ENCODE measurements at places on chromosomes 11 and 22.

DNA sequence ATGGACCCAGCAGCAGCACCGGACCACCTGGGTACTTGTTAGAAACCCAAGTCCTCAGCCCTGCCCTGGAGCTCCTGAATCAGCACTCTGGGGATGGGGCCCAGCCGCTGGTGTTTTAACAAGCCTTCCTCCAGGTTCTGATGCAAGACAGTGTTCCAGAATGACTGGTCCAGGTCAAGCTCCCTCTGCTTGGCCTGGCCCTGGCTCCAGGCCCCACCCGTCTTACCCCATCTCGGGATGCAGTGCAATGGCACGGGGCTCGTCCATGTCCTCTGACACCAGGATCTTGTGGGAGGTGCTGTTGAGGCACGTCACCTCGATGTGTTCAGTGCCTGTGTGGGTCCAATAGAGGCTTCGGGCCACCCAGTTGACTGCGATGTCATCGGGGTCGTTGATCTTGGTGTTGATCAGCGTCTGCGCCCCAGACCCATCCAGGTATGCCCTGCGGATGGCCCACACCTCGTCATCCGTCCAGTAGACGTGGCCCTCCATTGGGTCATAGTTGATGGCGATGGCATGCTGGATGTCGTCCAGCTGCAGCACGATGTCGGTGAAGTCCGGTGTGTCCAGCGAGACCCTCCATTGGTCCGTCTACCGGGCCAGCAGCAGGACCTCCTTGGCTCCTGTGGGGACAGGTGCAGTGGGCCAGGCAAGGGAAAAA, 140.3 kb downstream of the CRYBB2 start:
- DNase-seq = no peak

- DNase-seq = no peak
Measured at GRCh38 chr11:9774109-9774508, 110.2 kb downstream of the SWAP70 start.

DNA sequence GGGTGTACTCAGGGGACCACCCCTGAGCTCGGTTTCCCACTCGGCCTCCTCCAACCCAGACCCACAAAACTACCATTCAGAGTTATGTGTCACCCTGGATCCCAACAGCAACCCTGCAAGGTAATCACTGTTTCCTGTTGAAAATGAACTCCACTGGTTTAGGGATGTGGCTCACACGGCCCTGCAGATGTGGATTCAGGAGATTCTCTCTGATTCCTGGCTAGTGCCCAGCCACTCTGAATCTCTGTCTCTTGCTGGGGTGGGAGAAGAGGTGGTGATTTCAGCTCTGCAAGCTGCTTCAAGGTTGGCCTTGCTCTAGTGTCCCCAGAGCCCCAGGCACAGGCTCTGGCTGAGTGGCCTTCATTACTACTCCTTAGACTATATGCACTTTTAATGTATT, 1231.6 kb downstream of the TBC1D22A start:
- no peak for DNase-seq

GRCh38 chr11:33690290-33691065, 10.1 kb downstream of the C11orf91 start:
- DNase-seq = no peak

DNA sequence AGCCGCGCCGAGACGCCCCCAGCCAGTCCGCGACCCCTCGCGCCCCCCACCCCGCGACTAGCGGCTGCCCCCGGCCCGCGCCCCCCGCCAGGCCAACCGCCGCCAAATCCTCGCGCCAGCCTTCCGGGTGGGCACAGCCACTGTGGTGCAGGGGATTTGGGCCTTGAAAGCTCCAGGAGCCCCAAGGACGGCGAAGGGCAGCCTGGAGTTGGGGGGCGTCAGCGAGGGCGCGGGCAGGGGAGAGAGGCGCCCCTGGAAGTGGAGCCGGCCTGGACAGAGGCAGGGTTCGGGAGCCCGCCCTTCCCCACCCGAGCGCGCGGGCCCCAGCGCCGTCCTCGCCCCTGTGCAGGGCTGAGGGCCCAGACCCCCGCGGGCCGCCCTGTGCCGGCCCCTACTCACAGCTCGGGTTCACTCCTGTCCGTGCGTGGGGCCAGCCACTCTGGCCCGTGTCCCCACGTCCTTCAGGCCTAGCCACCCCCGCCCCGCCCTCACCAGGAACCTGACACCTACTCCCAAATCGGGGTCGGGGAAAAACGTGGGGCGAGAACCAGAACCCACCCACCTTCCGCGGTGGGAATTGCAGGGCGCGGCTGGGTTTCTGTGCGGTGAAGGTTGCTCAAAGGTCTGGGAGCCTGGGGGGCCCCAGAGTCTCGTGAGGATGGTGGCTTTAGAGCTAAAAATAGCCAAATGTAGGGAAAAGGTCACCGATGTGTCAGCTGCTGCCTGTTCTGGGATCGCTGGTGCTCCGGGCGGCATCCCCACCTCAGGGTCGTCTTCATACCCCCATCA, at the start of gene CPT1B:
CPT1B (minus strand) TSS at position 441 of the 789 bp plus-strand sequence. CDS start 512 bp downstream, outside the sequence.
- no peak for DNase-seq

DNA sequence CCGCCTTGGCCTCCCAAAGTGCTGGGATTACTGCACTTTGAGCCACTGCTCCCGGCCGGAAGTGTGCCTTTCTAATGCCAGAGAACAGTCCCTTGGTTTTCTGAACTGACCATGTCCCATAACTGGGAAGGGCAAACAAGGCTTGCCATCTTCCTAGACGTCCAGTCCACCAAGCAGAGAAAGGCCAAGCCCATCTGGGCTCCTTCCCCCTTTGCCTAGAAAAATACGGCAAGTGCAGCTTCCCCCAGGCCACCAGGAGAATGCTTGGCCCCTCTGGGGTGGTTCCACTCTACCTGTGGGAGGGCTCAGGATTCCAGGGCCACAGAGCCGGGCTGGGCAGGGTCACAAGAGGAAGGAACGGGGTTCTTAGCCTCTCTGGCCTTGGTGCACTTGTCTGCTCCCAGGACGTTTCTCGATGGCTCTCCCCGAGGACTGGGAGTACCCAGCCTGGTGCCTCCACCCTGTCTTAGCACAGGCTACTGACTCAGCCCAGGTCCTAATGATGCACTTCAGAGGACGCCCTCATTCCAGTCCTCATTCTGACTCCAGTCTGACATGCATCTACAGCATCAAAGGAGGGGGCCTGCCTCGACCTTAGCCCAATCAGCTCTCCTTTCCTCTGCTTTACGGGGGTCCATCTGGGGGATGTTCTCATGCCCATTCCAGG, 1.2 kb downstream of the USP2 start:
- DNase-seq = no peak

- DNase-seq = no peak
Measured at GRCh38 chr11:131611322-131611721, 240.9 kb downstream of the NTM start.

DNA sequence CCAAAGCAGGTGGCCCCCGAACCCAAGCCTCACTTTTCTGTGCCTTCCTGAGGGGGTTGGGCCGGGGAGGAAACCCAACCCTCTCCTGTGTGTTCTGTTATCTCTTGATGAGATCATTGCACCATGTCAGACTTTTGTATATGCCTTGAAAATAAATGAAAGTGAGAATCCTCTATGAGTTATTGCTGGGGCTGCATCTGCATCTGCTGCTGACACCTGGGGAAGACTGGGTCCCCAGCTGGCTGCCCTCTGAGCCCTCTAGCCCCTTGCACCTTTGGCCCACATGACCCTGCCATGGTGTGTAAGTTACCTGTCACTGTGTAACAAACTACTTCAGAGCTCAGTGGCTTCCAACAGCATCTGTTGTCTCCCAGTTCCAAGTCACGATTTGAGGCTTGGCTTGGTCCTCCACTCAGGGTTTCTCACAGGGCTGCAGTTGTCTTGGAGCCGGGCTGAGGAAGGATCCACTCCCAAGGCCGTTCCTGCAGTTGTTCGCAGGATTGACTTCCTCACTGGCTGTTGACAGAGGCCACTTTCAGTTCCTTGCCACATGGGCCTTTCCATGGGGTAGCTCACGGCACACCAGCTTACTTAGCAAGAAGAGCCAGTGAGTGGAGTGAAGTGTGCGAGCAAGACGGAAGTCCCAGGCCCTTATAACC, 13.5 kb upstream of the UVRAG start:
- DNase-seq = peak; percentile 32

GRCh38 chr11:37666960-37667359, 1068.9 kb upstream of the RAG2 start:
- DNase-seq = no peak

DNA sequence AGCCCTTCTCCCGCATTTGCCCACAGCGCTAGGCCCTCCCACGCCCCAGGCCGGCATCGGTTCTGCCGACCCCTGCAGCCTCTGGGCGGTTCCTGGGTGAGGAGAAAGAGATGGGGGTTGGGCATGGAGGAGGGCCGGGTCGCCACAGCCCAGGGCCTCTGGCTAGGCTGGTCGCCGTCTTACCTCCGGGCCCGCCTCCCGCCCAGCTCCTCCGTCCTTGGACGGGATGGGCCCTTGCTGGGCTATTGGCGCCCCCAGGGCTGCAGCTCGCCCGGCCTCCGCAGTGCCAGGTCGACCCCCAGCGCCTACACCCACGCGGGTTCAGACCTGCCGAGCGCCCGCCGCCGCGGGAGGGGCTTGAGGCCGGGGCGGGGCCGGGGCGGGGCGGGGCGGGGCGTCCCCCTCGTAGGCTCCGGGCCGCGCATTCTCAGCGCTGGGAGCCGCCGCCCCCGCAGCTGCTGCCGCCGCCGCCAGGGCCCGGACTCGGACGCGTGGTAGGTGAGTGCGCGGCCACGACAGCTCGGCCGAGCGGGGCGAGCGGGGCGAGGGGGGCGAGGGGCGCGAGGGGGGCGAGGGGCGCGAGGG, at the start of gene CD151:
CD151 (plus strand) TSS at position 424 of the 585 bp plus-strand sequence. CDS start 3,118 bp downstream, outside the sequence.
- peak; percentile 47 for DNase-seq

- no peak for DNase-seq
Measured at GRCh38 chr11:134374891-134375550, 37.0 kb downstream of the B3GAT1 start.

GRCh38 chr22:42134100-42135020, 3.8 kb upstream of the CYP2D6 start:
- no peak for DNase-seq

- DNase-seq = no peak
Measured at GRCh38 chr11:8784954-8785353, 102.4 kb downstream of the RPL27A start.

DNA sequence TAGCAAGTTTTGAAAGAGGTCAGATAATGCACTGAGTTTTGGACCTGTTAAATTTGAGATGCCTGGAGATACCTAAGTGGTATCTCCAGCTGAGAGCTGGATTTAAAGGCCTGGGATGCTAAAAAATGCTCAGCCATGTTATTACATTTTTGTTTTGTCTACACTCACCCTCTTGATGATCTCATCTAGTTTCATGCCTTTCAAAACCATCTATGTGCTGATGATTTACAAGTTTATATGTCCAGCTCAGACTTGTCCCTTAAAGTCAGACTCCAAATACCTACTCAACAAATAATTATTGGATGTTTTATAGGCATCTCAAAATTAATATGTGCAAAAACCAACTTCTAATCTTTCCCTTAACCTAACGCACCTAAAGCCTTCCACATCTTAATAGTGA, 103.6 kb upstream of the OR9G4 start:
- DNase-seq = no peak

DNA sequence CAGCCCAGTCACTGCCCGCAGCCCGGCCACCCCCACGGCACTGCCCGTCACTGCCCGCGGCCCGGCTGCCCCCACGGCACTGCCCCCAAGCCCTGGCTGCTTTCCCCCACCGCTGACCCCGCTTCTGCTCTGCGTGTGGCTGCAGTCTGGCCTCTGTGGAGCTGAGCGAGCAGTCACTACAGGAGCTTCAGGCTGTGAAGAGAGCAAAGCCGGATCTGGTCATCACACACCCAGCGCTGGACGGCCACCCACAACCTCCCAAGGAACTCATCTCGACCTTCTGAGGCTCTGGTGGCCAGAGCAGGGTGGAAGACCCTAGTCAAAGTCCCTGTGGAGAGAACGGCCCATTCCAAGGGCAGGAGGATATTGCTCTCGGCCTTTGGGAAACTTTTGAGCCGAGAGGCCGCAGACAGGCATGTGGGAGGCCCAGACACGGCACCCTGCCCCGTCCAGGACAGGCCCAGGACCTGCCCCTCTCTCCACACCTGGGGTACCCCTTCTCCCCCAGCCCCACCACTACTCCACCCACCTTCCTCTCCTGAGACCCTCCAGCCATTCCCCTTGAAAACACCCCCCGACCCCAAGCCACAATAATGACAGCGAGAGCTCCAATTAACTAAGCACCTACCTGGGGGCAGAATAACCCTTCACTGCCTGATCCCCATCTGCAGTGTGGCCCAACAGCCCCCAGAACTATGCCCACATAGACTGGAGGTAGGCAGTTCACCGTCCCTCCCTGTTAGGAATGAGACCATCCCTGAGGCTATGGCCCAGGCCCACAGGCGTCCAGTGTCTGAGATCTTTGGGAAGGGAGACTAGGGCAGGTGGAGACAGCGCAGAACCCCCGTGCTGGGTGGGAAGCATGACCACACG, 3.7 kb upstream of the PGGHG start:
- DNase-seq = no peak

DNA sequence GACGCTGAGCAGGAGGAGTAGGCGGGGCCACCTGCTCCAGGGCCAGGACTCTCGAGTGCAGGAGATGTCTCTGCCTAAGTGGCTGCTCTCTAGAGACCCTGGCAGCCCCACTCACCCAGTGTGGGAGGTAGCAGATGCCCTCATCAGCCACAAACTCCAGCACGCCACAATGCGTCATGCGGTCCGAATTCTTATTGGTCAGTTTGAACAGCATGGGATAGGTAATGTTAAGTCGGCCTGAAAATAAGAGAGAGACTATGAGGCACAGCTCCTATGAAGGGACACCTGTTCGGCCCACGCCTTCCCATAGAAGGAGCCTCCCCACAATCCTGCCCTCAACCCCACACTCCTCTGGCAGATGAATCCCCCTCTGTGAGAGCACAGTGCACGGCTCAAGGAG, 7.4 kb downstream of the UFD1 start:
- no peak for DNase-seq

DNA sequence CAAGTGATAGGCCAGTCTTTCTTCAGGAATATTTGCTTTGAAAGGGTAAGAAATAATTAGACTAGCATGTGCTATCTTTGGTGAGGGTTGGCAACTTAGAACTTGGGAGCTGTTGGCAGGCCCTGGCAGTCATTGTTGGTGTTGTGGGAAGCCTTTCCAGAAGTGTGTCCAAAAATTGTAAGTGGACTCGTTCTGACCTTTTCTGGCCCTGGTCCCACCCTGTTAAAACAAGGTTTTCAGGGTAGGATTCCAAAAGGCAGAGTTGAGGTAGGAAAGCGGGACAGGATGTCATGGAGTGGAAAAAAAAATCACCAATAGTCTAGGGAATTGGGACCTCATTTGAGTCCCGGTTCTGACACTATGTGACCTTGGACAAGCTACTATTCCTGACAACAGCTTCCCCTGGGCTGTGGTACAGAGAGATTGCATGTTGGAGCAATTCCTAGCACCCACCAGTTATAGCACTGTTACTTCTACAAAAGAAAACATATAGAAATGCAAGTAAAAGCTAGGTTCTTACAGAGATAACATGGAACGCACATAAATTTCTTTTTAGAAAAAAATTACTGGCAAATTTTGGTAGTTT, 299.3 kb upstream of the DDI1 start:
- no peak for DNase-seq

Measured in NCI-H2081 (cell line).